HTR-8/SVneo (cell line): ENCODE measurements at places on chromosomes 4 and X.

- no peak for DNase-seq
Measured at GRCh38 chrX:9758021-9758638, 7.5 kb downstream of the GPR143 start.

GRCh38 chr4:64520421-64520820, 111.2 kb upstream of the TECRL start:
- no peak for DNase-seq

DNA sequence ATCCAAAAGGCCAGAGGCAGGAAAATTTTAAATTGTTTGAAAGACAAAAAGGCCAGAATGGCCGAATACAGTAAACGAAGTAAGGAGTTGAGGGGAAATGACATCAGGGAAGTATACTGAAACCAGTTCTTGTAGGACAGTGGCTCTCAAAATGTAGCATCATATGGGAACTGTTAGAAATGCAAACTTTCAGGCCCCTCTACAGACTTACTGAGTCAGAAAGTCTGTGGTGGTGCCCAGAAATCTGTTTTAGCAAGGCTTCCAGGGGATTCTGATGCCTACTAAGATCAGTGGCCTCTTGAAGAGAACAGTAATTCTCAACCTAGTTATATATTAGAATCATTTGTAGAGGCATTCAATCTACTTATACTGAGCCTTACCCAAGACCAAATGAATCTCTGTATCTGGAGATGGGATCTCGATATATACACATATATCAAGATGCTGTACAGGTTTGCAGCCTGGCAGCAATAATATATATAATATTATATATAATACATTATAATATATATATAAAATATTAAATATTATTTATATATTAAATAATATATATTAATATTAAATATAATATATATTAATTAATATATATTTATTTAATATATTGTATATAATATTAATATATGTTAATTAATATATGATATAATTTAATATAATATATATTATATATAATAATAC, 39.7 kb downstream of the ADAMTS3 start:
- no peak for DNase-seq

GRCh38 chr4:26131711-26132110, 189.1 kb upstream of the RBPJ start:
- no peak for DNase-seq

- no peak for DNase-seq
Measured at GRCh38 chr4:165964591-165964990, 91.6 kb downstream of the TLL1 start.

- no peak for DNase-seq
Measured at GRCh38 chr4:89156174-89156914, 45.0 kb downstream of the TIGD2 start.

DNA sequence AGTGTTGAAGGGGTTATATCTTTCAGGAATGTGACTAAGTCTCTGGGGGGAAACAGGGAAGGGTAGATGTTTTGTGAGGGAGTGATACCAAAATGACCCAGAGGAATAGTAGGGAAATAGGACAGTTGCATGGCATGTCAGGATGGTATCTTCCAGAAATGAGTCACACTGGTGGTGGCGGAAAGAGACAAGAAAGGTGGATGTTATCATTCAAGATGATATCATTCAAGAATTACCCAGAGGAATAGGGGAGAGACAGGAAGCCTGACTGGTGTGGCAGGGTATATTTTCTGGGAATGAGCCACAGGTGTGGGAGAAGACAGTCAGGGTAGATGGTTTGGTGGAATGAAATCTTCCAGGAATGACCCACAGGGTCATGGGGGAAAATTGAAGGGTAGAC, 61.1 kb downstream of the MAOA start:
- no peak for DNase-seq

- DNase-seq: no peak
Measured at GRCh38 chr4:1002131-1002630, 9.0 kb upstream of the SLC26A1 start.

DNA sequence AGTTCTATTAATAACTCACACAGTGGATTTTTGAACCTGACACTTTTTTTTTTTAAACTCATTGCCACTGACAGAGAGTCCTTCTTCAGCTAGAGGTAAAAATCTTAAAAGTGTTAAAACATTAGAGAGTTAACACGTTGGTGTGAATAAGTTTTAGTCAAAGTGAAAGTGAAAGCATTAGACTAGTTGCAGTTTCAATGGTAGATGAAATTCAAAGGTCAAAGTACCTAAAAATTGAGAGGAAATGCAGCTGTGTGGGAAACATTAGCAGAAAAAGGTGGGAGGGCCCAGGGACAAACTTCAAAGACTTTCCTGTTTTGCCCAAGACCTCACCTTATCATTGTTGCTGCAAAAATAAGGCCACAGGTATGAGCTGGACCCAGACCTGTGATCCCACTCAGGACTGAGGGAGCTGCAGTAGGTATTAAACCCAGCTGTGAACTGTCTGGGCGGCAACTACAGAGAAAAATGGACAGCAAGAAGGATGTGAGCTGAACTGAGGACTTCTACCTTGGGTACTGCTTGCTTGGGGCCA, 17.6 kb upstream of the GABRA4 start:
- no peak for DNase-seq

- DNase-seq: no peak
Measured at GRCh38 chrX:103831342-103831802, 685 bp downstream of the RAB9B start.

- peak; percentile 60 for DNase-seq
Measured at GRCh38 chr4:159455675-159456237, 352.9 kb downstream of the RAPGEF2 start.

DNA sequence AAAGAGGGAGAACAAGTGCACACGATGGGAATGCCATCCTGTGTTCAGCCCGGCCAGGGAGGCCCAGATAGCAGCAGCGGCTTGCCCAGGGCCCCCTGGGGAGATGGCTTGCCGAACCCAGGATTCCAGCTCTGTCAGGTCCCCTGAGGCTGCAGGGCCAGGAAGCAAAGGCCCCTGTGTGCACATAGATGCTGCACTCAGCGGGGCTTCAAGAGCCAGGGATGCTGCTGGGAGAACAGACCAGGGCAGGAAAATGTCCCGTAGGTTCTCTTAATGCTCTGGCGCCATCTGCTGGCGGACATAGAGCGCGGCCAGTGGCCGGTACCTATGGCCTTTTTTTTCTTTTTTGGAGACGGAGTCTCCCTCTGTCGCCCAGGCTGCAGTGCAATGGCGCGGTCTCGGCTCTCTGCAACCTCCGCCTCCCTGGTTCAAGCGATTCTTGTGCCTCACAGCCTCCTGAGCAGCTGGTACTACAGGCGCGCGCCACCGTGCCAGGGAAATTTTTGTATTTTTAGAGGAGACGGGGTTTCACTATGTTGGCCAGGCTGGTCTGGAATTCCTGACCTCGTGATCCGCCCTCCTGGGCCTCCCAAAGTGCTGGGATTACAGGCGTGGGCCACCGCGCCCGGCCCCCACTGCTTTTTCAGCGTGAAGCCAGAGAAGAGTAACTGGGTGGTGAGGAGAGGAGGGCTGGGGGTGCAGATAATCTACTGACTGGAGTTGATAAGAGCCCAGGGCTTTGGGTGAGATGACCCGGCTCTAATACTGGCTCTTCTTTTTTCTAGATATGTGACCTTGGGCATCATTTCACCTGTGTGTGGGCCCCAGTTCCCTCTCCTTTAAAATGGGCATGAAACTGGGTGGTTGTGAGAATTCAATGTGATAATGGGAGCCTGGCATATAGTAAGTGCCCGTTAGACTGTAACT, 22.5 kb downstream of the MED28 start:
- DNase-seq: peak; percentile 81

DNA sequence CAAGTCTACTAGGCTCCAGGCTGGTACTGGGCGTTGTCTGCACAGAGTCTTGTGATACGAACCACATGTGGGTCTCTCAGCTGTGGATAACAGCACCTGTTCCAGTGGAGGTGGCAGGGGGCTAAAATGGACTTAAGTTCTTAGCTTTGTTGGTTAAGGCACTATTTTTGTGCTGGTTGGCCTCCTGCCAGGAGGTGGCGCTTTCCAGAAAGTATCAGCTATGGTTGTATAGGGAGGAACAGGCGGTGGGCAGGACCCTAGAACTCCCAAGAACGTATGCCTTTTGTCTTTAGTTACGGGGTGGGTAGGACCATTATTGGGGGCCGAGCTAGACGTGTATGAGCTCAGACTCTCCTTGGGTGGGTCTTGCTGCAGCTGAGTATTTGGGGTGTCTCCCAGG, 1138.4 kb downstream of the PCDH19 start:
- no peak for DNase-seq

- DNase-seq: no peak
Measured at GRCh38 chr4:16617435-16617834, 281.0 kb downstream of the LDB2 start.

DNA sequence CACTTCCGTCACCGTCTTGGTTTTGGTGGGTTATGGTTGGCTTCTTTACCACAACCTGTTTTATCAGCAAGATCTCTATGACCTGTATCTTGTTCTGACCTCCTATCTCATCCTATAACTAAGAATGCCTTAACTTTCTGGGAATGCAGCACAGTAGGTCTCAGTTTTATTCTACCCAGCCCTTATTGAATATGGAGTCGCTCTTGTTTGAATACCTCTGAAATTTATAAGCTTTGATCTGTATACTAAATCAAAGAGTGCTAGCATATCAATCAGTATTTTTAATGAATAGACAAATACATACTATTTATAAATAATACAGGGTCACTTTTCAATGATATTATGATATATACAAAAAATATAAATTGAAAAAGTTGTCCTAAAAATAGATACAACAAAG, 690.0 kb downstream of the TRAM1L1 start:
- no peak for DNase-seq

GRCh38 chrX:117680286-117680685, 436.3 kb downstream of the KLHL13 start:
- no peak for DNase-seq

DNA sequence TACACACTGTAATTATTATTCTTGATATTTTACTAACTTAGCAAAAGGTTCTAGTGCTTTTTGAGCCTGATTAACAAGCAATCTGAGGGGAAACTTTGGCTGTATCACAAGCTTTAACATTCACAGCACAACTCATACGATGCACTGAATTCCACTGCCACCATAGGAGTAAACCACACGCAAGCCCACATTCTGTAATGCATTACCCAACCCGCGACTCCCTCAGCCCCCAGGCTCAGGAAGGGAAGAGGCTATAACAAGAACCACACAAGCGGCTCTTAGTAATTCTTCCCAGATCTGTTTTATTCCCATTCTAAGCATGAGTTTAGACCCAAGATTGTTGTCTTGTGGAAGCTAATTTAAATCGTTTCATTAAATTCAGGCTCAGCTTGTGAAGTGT, 138.5 kb upstream of the TBL1X start:
- no peak for DNase-seq

DNA sequence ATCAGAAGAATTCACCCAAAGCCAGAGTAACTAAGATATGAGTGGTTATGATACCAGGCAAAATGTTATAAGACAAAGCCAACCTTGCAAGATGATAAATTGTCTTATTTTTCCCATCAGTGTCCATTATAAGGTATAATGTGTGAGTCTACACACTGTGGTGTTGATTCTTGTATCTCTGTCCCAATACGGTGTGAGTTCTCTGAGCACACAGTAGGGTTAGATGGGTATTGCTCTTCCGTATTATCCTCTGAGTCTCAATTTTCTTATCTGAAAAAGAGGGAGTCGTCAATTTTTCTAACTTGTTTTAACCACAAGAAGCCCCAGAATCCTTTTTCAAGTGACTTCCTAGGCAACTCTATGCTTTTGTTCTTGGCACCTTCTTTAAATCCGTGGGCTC, 69.9 kb downstream of the HMGB2 start:
- no peak for DNase-seq

DNA sequence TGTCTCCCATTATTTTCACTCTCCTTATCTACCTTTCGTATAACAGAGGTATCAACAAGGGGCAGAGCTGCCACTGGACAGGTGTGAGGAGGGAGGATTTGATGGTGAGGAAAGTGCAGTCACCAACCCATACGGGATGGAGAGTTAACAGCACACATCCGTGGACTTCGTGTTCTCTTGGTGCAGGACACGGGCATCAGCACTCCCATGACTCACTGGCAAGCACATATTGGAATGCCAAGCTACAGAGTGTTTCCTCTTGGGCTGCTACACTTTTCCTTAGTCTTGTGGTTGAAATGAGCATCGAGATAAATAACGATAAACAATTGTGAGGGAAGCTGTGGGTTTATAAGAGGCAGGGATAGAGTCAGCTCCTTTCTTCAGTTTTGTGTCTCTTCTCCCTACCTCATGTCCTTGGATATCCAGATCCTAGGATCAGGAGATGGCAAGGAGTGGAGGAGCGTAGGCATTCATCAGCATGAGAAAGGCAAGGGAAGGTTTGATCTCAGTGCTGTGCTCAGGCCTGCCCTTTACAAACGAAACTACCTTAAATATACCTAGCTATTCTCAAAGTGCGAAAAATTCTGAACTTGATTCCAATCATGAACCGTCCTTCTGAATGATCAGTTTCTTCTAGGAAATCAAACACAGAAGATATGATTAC, 96.3 kb downstream of the ZNF827 start:
- DNase-seq: no peak

DNA sequence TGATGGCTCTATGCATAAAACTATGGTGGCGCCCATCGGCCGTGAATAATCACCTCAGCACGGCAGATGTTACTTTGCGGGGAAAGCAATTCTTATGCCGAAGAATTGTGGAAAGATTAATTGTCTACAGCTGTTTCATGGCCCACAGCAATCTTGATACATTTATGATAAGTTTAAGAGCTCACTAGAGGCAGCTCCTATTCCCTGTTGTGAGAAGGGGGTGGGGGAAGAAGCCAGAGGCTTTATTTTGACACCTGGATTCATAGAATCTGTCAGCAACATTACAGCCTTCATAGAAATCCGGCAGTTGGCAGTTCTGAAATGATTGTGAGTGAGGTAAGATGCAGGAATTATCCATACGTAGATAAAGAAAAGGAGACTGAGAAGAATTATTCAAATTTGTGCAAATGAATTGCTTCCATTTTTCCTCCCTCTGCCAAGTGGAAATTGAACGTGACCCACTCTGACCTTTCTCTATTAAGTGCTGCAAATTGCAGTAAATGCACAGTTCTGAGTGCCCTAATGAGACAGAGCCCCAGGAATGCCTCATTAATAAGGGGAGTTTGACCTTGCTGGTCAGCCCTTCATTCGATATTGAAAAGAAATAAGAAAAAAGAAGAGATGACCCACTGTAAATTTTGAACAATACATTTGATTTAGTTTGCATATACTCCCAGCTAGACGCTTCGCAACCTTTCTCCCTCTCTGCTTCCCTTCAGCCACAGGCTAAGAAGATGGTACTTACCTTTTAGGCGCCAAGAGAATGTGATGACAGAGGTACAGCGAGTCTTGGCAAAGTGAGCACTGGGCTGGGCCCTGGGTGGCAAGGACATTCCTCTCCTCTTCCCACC, 188.8 kb downstream of the GPAT3 start:
- DNase-seq: no peak

GRCh38 chrX:130247996-130248395, 20.7 kb downstream of the ZNF280C start:
- DNase-seq: no peak

GRCh38 chr4:92305148-92305877, 1.5 kb downstream of the GRID2 start:
- peak; percentile 41 for DNase-seq

- peak; percentile 47 for DNase-seq
Measured at GRCh38 chr4:40629401-40630334, at the start of gene RBM47. Gene RBM47, minus strand, starts transcription at chr4:40629864. Its CDS starts 190,971 bp downstream, at chr4:40438893.
